ENCODE measurements at places on chromosomes 12 and 14.
A peak's percentile ranks its signal among the peaks of the same experiment; 100 is the strongest.

- DNase-seq = peak; percentile 94
These were observed at the start of the genes CEP290 and TMTC3 for GRCh38 chr12:88141774-88142609. Gene CEP290 (minus strand): TSS chr12:88142088. CDS start chr12:88141307, 781 bp downstream. Gene TMTC3 (plus strand): TSS chr12:88142307. CDS start chr12:88148316, 6,009 bp downstream.

GRCh38 chr14:93160353-93160801 is 24.3 kb downstream of the MOAP1 start:
- DNase-seq = no peak

DNA sequence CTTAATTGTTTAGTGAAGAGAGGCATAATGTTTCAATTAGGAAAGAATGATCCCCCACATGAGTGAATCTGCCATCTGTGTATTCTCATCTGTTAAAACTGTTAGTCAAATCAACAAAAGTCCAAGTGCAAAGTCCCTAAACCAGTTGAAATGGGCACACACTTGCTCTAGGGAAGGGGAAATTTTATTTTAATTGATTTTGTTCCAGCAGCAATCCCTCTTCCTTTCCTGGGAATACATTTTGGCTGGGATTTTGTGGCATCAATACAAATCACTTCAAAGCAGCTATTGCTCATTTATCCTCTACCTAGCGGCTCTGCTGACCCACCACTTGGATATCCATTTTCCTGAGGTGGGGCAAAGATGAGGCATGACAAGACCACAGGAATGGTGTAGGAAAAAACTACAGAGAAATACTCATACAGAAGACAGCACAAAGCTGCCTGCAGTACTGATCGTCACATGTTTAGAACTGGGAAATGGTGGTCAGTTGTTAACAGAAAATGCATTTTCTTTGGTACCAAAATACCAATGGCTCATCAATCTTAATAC is 9.8 kb upstream of the SSTR1 start:
- DNase-seq = no peak

- no peak for DNase-seq
These were observed 6.5 kb downstream of the KCNK10 start for GRCh38 chr14:88316521-88316920.
